ENCODE measurements at places on chromosomes 5 and 9. TPM values are rescaled to one million over a fixed set of nuclear protein-coding genes. Genes with fewer than 3 reads are reported as not detected.

DNA sequence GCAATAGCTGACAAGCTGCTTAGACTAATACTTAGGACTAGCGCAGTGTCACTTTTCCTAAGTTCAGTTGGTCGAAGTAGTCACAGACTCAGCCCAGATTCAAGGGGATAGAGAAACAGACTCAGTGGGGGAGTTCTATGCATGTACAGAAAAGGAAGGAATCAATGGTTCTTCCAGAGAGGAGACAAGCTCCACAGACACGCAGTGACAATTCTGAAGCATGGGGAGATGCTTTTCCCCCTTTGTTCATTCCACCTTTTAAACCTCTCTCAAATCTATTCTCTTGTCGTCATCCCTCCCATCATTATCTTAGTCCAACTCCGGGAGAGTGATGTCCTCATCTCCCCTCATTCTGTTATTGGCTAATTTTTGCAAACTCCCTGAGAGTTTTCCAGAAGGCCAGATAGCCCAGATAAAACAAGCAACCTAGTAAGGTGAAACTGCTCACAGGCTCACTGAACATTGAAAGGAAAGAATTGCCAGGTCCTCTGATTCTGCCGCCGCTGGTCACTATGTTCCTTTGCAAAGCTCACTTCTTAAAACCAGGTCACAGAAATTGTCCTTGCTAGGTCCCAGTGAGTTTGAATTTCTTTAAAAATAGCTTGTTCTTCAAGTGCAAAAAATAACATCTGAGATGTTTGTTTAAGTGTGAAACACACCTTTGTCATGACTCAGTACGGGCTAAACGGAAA lies 13.4 kb upstream of the STRBP start:
- H3K36me3 ChIP-seq = no peaks in the 10 kb centered on the region
- no peaks in the 10 kb centered on the region for H3K4me1 ChIP-seq
- DNase-seq = no peak
- H3K27me3 ChIP-seq = no peaks in the 10 kb centered on the region
- no peak overlapping the region for H3K27ac ChIP-seq

GRCh38 chr5:157924931-157925729 lies 66.2 kb upstream of the CLINT1 start:
- H3K27me3 ChIP-seq = no peaks in the 10 kb centered on the region
- H3K4me3 ChIP-seq = no peak overlapping the region
- H3K36me3 ChIP-seq = no peaks in the 10 kb centered on the region
- no peak for DNase-seq

- H3K27me3 ChIP-seq = no peaks in the 10 kb centered on the region
- no peaks in the 10 kb centered on the region for H3K4me1 ChIP-seq
- no peak overlapping the region for H3K4me3 ChIP-seq
Observed at GRCh38 chr5:16413166-16413860, 52.3 kb downstream of the ZNF622 start.

GRCh38 chr9:106092083-106092482 lies 397.7 kb downstream of the TMEM38B start:
- H3K4me3 ChIP-seq = no peak overlapping the region
- no peaks in the 10 kb centered on the region for H3K36me3 ChIP-seq
- no peaks in the 10 kb centered on the region for H3K27me3 ChIP-seq
- no peaks in the 10 kb centered on the region for H3K4me1 ChIP-seq
- DNase-seq = no peak

- H3K4me3 ChIP-seq = no peak overlapping the region
- H3K27ac ChIP-seq = no peak overlapping the region
- H3K27me3 ChIP-seq = no peaks in the 10 kb centered on the region
- no peaks in the 10 kb centered on the region for H3K4me1 ChIP-seq
Observed at GRCh38 chr5:35822511-35822910, 34.2 kb upstream of the IL7R start.

GRCh38 chr9:138077898-138078540 lies 200.4 kb downstream of the CACNA1B start:
- DNase-seq = peak; percentile 3
- H3K4me3 ChIP-seq = no peak overlapping the region
- H3K27me3 ChIP-seq = no peaks in the 10 kb centered on the region
- H3K4me1 ChIP-seq = no peaks in the 10 kb centered on the region
- H3K27ac ChIP-seq = no peak overlapping the region

DNA sequence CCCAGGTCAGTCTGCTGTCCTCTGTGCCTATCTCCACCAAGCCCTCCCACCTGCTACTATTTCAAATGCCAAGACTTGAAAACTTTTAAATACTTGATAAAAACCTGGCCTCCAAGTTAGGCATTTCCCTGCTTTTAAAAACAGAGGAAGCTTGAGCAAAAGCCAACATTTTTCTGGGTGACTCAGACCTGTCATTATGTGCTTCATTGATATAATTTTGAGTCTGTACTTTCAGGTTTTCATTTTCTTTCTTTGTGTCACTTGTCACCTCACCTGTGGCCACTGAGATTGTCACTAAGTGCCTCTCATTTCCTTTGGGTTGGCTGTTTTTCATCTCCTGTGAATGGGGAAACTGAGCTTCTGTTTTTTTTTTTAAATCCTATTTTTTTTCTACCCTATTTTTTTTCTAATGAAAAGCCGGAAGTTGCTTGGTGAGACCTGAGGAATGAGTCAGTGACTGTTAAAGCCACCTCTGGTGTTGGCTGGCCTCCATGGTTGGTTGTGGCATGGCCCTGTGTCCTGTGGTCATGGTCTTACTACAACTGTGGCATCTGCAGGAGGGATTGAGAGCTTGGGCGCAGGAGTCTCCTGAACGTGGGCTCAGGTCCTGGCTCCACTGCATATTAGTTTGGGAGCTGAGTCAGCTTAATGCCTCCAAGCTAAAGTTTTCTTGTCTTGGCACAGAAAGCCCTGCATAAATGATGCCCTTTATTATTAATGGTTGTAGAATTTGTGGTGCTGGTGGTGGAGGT lies 56.7 kb downstream of the ARHGAP26 start:
- H3K4me1 ChIP-seq = peaks cover 51% of the 10 kb centered on the region
- H3K4me3 ChIP-seq = no peak overlapping the region
- H3K27me3 ChIP-seq = no peaks in the 10 kb centered on the region
- no peak for DNase-seq

The SLC6A3 gene
- total RNA-seq = 1.5 TPM
